ENCODE measurements at places on chromosomes 13 and 19. TPM values are rescaled to one million over a fixed set of nuclear protein-coding genes. Genes with fewer than 3 reads are reported as not detected.

The FREM2 gene
- 5.4 TPM for total RNA-seq

The WDR62 gene
- total RNA-seq: 1.5 TPM

DNA sequence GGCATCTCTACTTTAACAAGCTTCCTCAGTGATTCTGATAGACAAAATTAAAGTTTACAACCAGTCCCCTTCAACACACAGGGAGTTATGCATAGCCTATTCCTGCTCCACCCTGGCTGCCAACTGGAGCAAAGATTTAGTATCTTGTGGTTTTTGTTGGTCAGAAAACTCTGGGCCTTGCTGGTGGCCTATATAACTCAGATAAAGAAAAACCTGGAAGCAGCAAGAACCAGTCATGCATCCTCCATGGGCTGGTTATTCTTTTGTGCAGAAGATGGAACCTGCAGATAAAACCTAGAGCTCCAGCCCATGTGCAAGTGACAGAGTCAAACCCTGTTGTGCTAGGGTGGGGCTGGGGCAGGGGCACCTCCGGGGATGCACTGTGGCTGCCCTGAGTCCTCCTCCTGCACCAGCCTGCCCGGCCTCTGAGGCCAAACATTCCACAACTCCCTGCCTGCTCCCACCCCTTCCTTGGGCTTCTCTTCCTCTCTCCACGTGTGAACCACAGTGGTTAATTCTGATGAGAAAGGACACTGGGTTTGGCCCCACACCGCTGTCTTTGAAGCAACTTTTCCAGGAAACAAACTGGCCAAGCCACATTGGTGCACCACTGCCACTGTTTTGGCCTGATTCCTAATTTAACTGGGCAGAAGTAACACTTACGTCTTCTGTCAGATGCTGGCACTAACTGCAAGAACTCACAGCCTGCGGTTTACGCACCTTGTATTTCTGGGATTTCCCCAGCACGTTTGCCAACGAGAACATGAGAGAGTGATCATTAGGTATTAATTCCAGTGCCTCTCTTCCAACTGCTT is 23.3 kb upstream of the GGACT start:
- ATAC-seq: no peak

DNA sequence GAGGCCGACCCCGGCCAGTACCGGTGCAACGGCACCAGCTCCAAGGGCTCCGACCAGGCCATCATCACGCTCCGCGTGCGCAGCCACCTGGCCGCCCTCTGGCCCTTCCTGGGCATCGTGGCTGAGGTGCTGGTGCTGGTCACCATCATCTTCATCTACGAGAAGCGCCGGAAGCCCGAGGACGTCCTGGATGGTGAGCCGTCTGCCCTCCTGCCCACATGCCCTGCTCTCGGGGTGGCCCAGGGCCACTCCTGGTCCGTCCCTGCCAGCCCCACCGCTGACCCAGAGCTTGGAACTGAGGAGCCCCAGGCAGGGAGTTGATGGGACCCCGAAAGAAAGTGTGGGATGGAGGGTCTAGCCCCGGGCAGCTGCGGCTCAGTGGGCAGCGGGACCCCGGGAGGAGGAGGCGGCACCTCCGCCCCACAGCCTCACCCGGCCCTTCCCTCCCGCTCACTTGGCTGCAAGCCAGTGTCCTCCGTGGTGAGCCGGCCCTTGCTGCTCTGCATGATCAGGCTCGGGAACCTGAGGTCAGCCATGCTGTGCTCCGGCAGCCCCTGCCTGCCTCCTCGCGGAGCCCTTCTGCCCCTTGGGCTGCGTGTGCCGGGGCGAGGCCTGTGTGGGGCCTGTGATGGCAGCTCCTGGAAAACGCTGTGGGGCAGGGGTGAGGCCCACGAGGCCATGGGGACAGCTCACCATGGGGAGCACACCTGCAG is 8.1 kb upstream of the HCN2 start:
- ATAC-seq: no peak

The PSG11 gene
- 0.29 TPM for total RNA-seq

The NKPD1 gene
- total RNA-seq: 0.50 TPM

- ATAC-seq: no peak
Observed at GRCh38 chr19:1254081-1254527, 5.7 kb downstream of the MIDN start.

DNA sequence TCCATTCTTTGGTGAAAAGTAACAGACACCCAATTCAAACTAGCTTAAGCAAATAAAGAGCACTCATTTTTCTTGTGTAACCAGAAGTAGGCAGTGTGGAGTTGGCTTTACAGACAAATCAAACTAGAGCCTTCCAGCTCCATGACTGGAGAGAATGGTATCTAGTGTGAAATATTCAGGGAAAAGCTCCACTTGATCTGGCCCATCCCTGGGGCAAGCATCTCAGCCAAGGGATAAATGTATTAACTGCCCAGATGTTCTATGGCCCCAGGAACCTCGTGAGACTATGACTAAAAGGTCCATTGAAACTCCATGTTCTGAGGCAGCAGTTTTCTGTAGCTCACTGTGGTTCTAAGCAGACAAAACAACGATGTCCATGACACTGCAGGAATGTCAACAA is 49.9 kb downstream of the TBC1D4 start:
- no peak for ATAC-seq

- no peak for ATAC-seq
Observed at GRCh38 chr13:113333076-113333475, 30.9 kb downstream of the GRTP1 start.

The ANKRD10 gene
- 84.9 TPM for total RNA-seq

DNA sequence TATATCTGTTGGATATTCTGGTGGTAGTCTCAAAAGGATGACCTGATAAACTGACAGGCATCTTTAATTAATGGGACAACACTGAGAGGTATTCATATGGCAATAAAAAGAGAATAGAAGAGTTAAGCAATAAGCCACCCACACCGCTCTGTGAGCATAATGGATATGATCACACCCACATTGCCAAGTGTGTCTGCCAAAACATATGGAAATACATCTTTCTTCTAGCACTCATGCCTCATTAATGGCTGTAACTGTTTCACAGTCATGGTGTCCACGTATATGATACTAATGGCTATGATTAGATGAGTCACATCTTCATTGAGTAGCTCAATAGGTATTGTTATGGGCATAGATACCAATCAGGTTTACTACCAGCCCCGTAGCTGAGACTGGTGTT is 13.1 kb downstream of the IGFL3 start:
- ATAC-seq: no peak

The CERS1 gene
- total RNA-seq: 1.2 TPM

- ATAC-seq: no peak
Observed at GRCh38 chr19:44642377-44642776, 1.3 kb upstream of the PVR start.

The IGSF23 gene
- not detected for total RNA-seq

The TSC22D1 gene
- total RNA-seq: 62.3 TPM

The SMIM44 gene
- total RNA-seq: not detected

DNA sequence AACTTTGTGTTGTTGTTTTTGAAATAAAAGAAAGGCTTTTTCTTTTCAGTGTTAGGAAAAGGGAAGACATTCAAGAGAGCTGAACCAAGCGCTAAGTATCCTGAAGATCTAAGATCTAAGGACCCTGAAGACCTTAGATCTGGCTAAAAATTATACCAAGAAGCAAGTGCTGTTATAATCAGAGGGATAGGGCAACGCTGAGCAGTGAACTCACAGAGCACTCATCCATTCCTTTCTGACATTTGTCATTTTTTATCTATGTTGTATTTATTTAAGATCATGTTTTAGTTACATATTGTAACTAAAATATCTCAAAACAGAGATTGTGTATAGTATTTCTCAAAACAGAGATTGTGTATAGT is 60.5 kb upstream of the FAM216B start:
- peak; percentile 16 for ATAC-seq

GRCh38 chr13:50323440-50324065 is 308.3 kb downstream of the KCNRG start:
- no peak for ATAC-seq

GRCh38 chr13:114013952-114014629 is 40.2 kb upstream of the C13orf46 start:
- ATAC-seq: no peak

GRCh38 chr19:39679791-39680168 is 24.1 kb downstream of the LGALS16 start:
- no peak for ATAC-seq

- ATAC-seq: no peak
Observed at GRCh38 chr19:41415154-41415571, 12.0 kb downstream of the B3GNT8 start.
